ENCODE measurements at places on chromosomes 1 and 21.

DNA sequence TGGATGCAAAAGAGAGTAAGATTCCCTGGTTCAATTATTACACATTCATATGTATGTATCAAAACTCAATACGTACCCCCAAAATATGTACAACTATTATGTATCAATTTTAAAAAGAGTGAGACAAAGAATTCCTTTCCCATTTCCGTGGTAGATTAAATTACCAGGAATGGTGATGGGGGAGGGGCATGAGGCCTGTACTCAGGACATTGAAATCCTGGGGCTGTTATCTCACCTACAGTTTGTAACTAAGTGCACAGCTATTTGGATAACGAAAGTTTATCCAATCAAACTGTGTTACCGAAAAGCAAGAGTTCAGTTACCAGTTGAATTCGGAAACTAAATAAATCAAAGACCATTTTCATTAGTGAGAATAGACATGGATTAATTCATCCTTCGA lies 8.3 kb upstream of the ESRRG start:
- no peak for DNase-seq

- no peak for DNase-seq
These were observed 1031.5 kb upstream of the ADGRL2 start for GRCh38 chr1:80769208-80769750.

- no peak for DNase-seq
These were observed 216.4 kb downstream of the LTN1 start for GRCh38 chr21:28776251-28776650.

DNA sequence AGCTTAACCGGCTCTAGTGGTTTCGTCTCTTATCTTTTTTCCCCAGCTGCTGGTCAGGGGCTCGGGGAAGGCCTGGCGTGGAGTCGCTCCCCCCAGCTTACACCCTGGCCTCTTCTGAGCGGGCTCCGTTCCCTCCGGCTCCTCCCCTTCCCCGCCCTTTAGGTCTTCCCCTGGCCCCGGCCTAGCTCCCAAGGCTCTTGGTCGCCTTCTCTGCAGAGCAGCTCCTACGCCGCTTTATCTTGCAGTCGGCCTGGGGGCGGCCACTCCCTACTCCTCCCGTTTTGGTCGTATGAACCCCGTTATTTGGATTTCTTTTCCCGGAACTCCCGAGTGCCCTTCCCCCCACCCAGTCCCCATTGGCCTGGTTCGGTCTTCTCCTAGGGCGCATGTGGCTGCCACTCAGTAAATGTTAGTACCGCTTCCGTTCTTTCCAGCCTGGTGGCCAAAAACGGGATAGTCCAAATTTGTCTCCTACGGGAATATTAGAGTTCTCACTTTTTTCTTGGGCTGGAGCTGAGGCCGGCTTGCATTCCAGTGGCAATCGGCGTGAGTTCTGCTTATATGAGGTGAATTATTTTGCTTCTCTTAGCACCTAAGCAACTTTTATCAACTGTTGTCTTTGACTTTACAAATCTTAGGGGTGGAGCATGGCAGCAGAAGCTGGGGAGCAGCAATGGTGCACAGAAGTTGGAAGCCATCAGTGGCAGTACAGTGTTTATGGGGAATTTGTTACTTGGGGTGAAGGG lies 467 bp downstream of the THRAP3 start:
- no peak for DNase-seq

DNA sequence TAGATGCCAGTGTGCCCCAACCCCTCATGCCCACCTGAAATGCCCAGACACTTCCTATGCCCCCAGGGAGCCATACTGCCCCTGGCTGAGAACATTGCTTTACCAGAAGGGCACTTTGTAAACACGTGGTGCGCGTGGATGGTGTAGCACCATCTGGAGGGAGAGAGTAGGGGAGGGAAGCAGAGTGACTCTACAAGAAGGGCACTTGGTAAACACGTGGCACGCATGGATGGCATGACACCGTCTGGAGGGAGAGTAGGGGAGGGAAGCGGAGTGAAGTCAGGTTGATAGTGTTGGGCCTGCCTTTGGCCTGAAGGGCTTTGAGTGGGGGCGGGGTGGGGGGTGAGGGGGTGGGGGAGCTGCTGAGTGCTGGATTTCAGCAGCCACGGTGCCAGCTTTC lies 324.0 kb upstream of the VAMP3 start:
- DNase-seq, result no peak

- DNase-seq, result no peak
These were observed 101.3 kb upstream of the HMCN1 start for GRCh38 chr1:185632659-185633423.
